ENCODE measurements at places on chromosomes 3 and 15.

DNA sequence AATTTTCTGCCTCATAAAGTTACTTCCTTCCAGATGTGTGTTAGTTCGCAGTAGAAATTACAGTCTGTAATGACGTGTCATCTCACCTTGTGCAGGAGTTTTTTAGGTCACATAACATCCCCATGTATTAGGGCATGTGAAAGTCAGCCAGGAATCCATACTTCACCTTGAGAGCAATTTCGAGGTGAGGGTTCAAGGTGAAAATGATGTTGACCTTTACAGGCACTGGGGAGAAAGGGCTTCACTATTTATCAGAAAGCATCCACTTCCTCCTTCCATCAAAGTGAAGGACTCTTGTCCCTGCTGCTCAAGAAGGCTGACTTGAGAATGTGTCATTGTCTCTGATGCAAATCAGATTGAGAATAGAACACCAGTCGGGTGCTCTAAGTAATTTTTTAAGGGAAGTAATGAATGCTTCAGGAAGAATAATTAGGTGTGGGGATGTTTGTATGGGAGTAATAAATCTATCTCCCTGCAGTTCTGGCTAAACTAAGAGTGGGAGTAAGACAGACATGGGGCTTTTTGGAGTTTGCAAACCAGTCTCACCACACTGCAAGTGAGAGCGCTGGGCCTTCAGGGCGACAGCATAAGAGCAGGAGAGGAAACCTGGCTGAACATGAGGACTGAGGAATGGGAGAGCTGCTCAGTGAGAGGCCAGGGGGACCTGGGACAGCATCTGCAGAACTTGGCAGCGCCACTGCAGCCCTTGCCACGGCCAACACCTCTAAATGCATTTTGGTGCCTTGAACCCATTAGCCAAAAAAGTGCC, 85.9 kb upstream of the IL12A start:
- peak; percentile 18 for DNase-seq

DNA sequence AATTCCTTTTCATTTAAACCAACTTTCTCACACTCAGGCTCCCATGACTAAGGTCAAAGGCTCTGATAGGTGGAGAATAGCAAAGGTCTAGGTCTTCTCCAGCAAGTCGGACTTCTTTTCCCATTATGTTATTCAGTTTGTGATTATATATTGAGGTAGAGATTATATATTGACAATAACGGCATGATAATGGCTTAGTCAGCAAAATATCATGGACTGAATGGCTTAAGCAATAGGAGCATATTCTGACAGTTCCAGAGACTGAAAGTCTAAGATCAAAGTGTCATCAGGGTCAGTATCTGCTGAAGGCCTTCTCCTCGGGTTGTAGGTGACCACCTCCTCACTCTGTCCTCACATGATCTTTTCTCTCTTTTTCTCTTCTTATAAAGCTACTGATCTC, 1251.4 kb downstream of the ROBO1 start:
- DNase-seq: no peak

- no peak for DNase-seq
Observed at GRCh38 chr3:5019411-5020241, 40.4 kb downstream of the BHLHE40 start.

- DNase-seq: no peak
Observed at GRCh38 chr3:124424396-124424795, 305.9 kb upstream of the UMPS start.

GRCh38 chr3:32619395-32619794, 48.7 kb upstream of the DYNC1LI1 start:
- no peak for DNase-seq

- DNase-seq: no peak
Observed at GRCh38 chr3:189286188-189286587, 114.4 kb downstream of the TPRG1 start.

DNA sequence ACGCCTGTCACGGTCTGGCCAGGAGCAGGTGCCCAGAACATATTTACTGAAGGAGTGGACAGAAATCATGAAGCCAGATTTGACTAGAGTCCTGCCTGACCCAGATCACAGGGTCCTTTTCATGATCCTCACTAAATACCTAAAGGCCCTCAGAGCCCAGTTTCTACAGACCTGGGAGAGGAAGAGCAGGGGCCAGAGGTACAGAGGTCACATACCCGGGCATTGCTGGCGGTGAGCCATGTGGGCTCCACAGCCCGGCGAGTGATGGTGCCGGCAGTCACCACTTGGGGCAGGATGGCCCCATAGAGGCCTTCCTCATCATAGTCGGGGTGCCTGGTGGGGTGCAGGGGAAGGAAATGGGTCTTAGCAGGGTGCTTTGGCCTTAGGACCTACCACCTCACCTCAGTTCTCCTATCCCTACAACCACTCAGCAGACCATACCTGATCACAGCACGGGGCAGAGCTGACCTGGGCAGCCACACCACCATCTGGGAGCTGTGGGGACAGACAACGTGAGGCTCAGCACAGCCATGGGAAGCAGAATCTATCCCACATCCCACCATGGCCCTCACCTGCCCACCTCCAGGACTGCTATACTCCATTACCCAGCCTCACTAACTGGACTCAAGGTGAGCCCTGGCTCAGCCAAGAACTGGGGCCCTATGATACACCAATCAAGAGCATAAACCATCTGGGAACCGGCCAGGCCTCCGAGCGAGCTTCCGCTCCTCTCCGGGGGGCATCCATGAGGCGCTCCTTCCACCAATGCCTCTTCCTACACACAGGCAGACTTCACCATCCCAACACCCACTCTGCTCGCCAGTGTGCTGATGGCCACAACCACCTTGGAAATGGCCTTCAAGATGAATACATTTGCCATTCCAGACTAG, 12.9 kb downstream of the POLG start:
- DNase-seq: no peak

- DNase-seq: no peak
Observed at GRCh38 chr15:98898122-98898521, 109.5 kb downstream of the PGPEP1L start.

GRCh38 chr15:63973212-63974009, 72.9 kb downstream of the DAPK2 start:
- DNase-seq: no peak

GRCh38 chr3:71490692-71491091, 92.8 kb downstream of the FOXP1 start:
- DNase-seq: no peak

DNA sequence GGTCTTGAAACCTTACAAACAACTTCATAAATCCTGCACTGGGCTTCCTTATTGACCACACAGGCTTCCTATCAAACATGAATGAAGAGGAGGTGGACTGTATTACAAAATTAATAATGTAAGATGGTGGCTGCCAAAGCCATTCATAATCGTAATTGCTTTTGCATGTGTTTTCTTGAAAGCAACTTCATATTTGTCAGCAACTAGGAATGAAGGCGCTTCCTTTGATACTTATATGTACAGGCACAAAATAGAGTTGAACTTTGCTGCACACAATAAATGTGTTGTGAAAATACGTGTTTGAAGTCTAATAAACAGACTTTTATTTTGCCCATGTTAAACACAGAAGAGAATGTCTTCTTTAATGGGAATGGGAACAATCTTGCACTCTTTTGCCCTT, 72.1 kb upstream of the OXTR start:
- DNase-seq: no peak

- DNase-seq: no peak
Observed at GRCh38 chr15:42275780-42276391, 2.7 kb upstream of the TMEM87A start.

DNA sequence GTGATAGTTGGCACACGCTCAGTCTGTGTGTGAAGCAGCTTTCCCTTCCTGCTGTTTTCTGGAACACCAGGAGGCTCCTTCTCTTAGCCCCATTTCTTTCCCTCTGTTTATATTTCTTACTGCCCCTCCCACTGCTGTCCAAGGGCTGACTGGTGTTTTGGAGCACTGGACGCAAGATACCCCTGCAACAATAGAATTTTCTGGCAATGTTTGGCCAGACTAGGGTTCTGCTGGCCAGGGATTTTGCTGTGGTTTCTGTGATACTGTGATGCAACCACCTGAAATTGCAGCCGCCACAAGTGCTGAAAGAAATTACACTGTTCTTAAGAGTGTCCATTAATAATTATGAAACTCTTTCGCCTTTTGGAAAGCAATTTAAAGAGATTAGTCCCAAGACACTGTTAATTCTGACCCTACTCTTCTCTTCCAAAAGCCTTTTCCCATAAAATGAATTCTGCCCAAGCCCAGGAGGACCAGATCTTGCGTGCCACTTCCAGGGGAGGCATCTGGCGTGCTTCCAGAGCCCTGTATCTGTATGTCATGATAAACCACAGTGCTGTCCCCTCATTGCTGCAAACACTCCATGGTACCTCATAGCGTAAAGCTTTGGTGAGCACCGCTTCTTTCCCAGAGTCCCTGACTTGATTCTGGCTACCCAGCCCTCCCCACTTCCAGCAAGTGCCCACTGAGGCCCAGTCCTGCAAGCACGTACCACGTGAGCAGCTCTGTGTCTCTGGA, 159.4 kb upstream of the CHRM5 start:
- no peak for DNase-seq

- DNase-seq: no peak
Observed at GRCh38 chr15:100682468-100682867, 80.1 kb downstream of the ASB7 start.

- no peak for DNase-seq
Observed at GRCh38 chr3:194527726-194528125, 40.9 kb upstream of the ATP13A3 start.

- peak; percentile 90 for DNase-seq
Observed at GRCh38 chr3:52897130-52898122, at the start of gene STIMATE. Gene STIMATE (minus strand): TSS chr3:52897548. CDS start chr3:52897450, 98 bp downstream.

All from B cell (primary cell).